CD4-positive, alpha-beta T cell treated with Interleukin-6 for 4 hours (primary cell): ENCODE measurements at places on chromosomes 1 and 21.

DNA sequence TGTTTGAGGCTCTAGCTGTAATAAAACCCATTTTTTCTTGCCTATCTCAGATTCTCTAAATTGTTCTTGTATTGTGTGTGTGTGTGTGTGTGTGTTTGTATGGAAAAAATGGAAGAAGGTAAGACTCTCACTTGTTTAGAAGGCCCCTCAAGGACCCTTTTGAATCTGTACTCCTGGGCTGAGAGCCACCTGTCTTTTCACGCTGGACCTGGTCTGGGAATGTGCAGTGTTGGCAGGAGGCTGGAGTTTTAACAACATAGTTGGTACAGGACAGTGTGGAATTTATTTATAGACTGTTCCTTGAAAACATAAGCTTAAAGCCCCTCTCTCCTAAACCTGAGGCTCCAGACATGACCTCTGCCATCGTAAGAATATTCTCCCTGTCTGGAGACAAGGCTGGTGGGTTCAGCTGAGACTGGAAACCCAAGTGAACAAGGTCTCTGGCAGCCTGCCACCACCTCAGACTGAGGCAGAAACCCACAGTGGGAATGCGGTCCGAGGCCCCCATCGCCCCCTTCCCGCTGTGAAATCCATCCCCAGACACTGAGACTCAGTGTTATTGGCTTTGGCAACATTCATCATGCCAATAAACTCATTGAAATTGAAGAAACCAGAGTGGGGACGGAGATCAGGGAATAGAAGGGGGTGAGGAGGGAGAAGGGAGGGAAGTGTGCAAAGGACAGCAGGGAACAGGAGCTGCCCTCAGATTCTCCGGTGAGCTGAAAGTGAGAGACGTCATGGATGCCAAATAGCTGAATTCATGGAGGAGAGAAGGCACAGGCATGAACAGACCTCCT is 24.6 kb upstream of the PLXNA2 start:
- no peak for DNase-seq

DNA sequence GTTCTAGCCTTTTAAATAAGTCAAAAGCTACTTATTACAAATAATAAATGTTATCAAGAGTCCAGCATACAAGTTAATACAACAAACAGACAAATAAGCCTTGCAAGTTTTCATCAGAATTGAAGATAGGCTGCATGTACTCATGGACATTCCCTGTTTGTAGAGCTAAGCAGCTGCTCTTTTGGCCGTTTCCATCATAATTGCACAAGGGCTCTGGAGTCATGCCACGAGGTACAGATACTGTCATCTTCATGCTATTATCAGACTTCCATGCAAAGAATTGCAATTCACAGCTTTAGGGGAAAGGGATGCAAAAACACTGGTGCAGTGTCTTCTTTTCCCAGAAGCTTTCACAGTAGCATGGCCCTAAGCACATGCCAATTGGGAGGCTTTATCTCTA is 52.8 kb upstream of the TBX15 start:
- DNase-seq = no peak

GRCh38 chr21:17370263-17370662 is 142.6 kb upstream of the CXADR start:
- DNase-seq = no peak

DNA sequence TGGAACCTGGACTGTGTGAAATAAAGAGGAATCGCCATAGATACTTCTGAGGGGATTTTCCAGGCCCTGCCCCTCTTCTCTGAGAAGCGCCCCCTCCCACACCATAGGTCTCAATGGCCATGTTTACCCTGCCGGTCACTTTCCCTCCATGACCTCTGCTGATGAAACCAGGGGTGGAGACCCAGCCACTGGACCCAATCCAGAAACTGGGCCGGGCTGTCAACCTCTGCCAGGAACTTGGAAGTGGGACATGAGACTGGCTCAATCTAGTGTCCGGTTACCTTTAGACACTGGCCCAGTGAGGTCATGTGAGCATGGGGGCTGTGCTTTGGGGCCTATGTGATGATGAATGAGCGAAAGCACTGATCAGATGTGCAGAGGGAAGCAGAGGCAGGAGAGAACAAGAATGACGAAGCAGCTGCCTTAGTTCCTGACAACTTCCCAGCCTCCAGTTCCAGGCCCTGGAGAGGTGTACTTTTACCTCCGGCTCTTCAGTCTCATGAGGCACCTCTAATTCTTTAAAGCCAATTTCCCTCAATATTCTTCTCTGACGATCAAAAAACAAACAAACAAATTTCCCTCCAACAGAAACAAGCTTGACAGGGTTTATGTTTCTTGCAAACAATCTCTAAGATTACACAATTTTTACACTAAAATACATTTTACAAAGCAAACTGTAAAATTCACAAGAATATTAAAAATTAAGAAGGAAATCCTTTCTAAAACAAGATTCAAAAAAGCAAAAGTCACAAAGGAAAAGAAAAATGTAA is 4.9 kb downstream of the ASAP3 start:
- DNase-seq = no peak

DNA sequence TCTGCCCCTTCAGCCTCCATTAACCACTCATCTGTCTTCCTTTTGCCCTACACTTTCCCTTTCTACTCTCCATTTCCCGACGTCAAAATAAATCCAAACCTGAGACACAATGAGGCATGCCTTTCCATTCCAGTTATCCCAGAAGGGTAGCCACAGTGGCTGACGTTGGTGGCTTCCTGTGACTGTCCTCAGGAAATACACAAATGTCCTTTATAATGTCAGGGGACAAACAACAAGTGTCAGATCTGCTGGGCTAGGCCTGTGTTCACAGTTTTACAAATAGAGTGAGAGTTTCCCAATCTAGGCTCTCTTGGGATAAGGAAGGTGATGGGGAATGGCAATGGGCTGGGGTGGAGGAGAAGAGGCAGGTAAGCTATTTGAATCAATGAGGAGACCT is 135.3 kb downstream of the BRINP2 start:
- no peak for DNase-seq

- DNase-seq = peak; percentile 38
Measured at GRCh38 chr21:44800971-44801467, 601 bp downstream of the UBE2G2 start.

DNA sequence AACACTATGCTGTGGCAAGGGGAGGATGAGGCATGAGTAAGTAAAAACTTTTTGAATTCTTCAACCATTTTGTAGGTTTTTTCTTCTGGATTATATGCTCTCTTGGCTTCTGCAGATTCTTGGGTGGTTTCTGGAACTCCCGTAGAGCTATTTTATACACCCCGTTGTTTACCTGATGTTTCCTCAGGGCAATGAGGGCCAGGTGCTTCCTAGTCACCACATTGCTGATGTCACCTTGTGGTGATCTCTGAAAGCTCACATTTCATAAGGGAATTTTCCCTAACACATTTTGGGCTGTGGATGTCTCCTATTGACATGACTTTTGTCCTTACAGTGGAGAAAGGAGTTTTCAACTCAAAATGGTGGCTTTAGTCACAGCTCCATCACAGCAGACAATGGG is 356.6 kb downstream of the PLA2G4A start:
- no peak for DNase-seq
